ENCODE measurements at places on chromosomes 3 and 15.

- no peak for DNase-seq
Measured at GRCh38 chr3:50254577-50255250, 14.2 kb upstream of the SEMA3B start.

GRCh38 chr3:26132942-26133341, 343.1 kb downstream of the OXSM start:
- DNase-seq = no peak

DNA sequence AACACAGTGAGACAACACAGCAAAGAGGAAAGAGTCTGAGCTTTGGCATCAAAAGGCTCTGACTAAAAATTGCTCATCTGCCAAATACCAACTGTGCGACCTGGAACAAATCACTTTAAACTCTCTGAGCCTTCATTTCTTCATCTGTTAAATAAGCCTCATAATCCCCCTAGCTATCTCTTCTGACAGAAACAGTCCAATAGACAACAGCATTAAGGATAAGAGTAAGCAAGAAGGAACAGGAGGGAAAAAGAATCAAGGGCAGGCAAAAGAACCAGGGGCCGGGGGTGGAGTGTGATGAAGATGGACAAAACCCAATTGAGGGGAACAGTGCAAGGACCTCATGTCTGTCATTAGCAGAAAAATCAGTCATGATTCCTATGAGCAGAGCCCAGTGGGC, 79.4 kb upstream of the SETMAR start:
- no peak for DNase-seq

GRCh38 chr15:86028961-86029360, 50.7 kb upstream of the AGBL1 start:
- no peak for DNase-seq

DNA sequence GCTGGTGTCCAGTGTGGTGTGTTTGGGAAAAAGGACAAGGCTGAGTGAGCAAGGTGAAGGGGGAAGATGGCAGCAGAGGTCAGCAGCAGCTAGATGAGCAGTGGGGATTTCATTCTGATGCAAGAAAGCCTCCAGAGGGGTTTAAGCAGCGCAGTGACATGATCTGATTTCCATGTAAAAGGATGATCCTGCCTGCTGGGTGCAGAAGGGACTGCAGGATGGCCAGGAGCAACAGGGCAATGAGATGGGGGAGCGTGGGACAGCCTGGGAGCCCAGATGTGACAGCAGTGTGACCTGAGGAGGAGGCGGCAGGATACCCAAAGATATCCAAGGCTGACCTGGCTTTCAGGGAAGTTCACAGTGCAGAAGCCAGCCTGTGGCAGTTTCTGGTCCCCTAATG, 6.1 kb downstream of the WNT7A start:
- DNase-seq = no peak
